ENCODE measurements at places on chromosomes 11 and 22. TPM values are rescaled to one million over a fixed set of nuclear protein-coding genes. Genes with fewer than 3 reads are reported as not detected.

Gene TRIM29
- total RNA-seq, result not detected

DNA sequence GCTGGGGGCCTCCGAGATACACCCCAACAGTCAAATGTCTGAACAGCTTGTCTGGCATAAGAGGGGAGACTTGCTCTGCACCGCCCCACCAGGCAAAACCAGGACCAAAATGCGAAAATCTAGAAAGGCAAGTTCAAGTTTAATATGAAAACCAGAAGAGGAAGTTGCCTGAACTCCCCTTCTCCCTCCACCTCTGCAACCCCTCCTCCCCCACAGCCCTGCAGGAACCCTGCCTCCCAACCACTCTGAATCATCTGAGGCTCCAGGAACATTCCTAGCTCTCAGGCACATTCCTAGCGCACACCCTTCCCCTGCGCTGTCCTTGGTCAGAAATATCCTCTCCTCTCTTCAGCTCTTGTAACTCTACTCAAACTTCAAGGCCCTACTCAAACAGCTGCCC lies 36.7 kb downstream of the ISX start:
- H3K4me3 ChIP-seq, result no peak overlapping the region
- no peak overlapping the region for H3K27ac ChIP-seq
- no peak for DNase-seq
- H3K27me3 ChIP-seq, result peaks cover 7% of the 10 kb centered on the region

DNA sequence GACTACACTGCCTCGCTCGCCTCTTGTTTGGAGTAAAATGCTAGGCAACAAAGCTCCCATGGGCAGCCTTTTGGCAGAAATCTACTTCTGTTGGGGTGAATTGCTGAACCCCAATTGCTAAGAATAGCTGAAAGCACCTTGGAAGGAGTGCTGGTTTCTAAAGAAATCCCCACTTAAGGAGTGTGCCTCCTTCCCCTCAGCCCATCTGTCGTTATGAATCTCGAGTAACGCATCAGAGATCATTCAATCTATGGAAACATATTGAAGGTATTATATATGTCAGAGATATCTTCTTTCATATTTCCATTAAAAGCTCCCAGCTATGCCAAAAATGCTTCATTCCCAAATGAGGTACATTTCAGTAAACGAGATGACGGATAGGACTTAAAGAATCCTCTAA lies 229.6 kb upstream of the BLID start:
- no peak overlapping the region for H3K27ac ChIP-seq
- H3K4me3 ChIP-seq, result no peak overlapping the region
- no peaks in the 10 kb centered on the region for H3K4me1 ChIP-seq
- no peaks in the 10 kb centered on the region for H3K36me3 ChIP-seq
- H3K27me3 ChIP-seq, result peaks cover 3% of the 10 kb centered on the region

Gene AGBL2
- 2.2 TPM for total RNA-seq

DNA sequence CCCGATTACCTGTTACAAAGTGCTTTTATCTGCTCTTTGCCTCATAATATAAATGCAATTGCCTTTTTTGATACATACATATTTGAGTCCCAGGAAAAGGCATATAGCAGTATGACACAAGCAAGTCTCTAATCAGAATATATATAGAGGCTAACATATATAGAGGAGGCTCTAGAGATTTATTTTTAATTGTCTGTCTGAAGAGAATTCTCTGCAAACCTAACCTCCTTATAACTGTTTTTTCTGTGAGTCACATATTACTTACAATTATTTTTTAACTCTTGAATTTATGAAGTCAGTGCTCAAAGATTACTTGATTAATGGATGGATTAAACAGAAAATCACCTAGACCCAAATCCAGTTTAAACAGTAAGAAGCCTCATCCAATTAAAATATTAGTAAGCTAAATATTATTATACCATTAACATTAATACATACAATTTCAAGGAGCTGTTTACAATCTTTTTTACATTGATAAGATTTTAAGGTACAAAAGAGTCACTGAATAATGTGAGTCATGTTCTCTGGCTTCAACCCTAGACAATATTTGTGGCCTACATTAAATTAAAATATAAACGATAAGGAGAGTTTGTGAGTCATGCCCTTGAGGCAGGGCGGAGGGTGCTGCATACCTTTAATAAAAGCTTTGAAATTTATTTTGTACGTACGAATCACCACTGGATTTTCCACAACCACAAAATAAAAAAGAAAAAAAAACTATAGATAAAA lies 19.2 kb upstream of the MMP13 start:
- no peak overlapping the region for H3K27ac ChIP-seq
- no peaks in the 10 kb centered on the region for H3K36me3 ChIP-seq
- no peak overlapping the region for H3K4me3 ChIP-seq
- DNase-seq, result no peak

- no peaks in the 10 kb centered on the region for H3K4me1 ChIP-seq
- DNase-seq, result peak; percentile 22
- no peaks in the 10 kb centered on the region for H3K36me3 ChIP-seq
- H3K27ac ChIP-seq, result no peak overlapping the region
Observed at GRCh38 chr22:22709719-22710445, 65.5 kb downstream of the GGTLC2 start.

Gene PKP3
- total RNA-seq, result not detected

Gene SERPING1
- 0.43 TPM for total RNA-seq

Gene VWCE
- total RNA-seq, result 6.6 TPM

Gene TSSK2
- not detected for total RNA-seq

DNA sequence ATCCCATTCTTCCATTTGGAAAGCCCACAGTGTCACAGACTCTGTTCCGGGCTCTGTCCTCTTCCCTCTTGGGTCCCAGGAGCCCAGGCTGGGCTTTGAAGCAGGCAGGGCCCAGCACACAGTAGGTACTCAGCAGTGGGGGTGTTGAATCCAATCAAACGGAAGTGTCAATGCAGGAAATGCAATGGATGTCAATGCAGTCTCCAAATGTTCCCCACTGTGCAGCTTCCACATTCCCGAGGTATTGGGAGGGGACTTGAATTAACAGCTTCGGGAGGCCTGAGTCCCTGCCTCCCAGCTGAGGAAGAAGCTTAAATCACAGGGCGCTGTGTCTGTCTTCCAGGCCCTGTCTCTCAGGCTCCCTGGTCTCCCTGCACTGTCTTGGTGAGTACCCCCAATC lies 21.8 kb upstream of the SMIM35 start:
- no peak for DNase-seq
- H3K27me3 ChIP-seq, result no peaks in the 10 kb centered on the region
- H3K4me1 ChIP-seq, result no peaks in the 10 kb centered on the region
- H3K36me3 ChIP-seq, result no peaks in the 10 kb centered on the region
- no peak overlapping the region for H3K4me3 ChIP-seq
- no peak overlapping the region for H3K27ac ChIP-seq

GRCh38 chr11:44408141-44408540 lies 98.2 kb upstream of the ALX4 start:
- no peak for DNase-seq
- H3K27me3 ChIP-seq, result peaks cover 11% of the 10 kb centered on the region
- H3K36me3 ChIP-seq, result no peaks in the 10 kb centered on the region
- H3K27ac ChIP-seq, result no peak overlapping the region

GRCh38 chr11:8792710-8793109 lies 110.1 kb downstream of the RPL27A start:
- no peaks in the 10 kb centered on the region for H3K36me3 ChIP-seq
- no peak overlapping the region for H3K4me3 ChIP-seq
- no peak for DNase-seq

Gene GPHA2
- not detected for total RNA-seq

- H3K27me3 ChIP-seq, result no peaks in the 10 kb centered on the region
- DNase-seq, result peak; percentile 45
- H3K4me1 ChIP-seq, result peaks cover 30% of the 10 kb centered on the region
- no peak overlapping the region for H3K4me3 ChIP-seq
- peaks cover 1% of the 10 kb centered on the region for H3K36me3 ChIP-seq
- peak overlapping the region; percentile 62 for H3K27ac ChIP-seq
Observed at GRCh38 chr22:30275625-30276024, 9.0 kb upstream of the OSM start.

Gene OR5A1
- total RNA-seq, result not detected

- H3K27ac ChIP-seq, result no peak overlapping the region
- DNase-seq, result peak; percentile 95
- peaks cover 76% of the 10 kb centered on the region for H3K27me3 ChIP-seq
Observed at GRCh38 chr22:28955817-28956216, 72.4 kb downstream of the ZNRF3 start.

- H3K36me3 ChIP-seq, result no peaks in the 10 kb centered on the region
- H3K4me3 ChIP-seq, result no peak overlapping the region
- H3K27ac ChIP-seq, result no peak overlapping the region
- DNase-seq, result no peak
Observed at GRCh38 chr11:45259592-45259991, 26.5 kb downstream of the SYT13 start.

Gene DENND6B
- 2.1 TPM for total RNA-seq

- H3K4me1 ChIP-seq, result no peaks in the 10 kb centered on the region
- no peak for DNase-seq
- no peaks in the 10 kb centered on the region for H3K36me3 ChIP-seq
- H3K27me3 ChIP-seq, result peaks cover 19% of the 10 kb centered on the region
Observed at GRCh38 chr22:48843640-48844039, 984.0 kb downstream of the BRD1 start.

Gene KLHL22
- 11.7 TPM for total RNA-seq
